ENCODE measurements at places on chromosomes 12 and 14.

DNA sequence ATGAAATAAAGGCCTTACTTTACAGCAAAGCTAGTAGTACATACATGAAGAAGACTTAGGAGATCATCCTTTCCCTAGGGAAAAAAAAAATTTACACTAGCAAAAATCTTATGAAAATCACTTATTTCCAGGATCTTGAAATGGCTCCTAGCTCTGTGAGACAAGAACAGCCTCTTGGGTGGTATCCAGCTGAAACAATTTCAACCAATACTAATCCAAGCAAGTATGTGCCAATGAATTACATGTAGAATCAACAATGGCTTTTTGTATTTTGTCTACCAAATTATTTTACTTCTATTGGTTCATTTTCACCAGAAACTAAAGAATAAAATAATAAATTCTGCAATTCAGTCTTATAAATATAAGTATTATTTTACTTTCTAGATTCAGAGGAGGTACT, 2.7 kb upstream of the SLCO1A2 start:
- no peak for DNase-seq

GRCh38 chr12:130709971-130710732, 5.9 kb downstream of the RIMBP2 start:
- no peak for DNase-seq

DNA sequence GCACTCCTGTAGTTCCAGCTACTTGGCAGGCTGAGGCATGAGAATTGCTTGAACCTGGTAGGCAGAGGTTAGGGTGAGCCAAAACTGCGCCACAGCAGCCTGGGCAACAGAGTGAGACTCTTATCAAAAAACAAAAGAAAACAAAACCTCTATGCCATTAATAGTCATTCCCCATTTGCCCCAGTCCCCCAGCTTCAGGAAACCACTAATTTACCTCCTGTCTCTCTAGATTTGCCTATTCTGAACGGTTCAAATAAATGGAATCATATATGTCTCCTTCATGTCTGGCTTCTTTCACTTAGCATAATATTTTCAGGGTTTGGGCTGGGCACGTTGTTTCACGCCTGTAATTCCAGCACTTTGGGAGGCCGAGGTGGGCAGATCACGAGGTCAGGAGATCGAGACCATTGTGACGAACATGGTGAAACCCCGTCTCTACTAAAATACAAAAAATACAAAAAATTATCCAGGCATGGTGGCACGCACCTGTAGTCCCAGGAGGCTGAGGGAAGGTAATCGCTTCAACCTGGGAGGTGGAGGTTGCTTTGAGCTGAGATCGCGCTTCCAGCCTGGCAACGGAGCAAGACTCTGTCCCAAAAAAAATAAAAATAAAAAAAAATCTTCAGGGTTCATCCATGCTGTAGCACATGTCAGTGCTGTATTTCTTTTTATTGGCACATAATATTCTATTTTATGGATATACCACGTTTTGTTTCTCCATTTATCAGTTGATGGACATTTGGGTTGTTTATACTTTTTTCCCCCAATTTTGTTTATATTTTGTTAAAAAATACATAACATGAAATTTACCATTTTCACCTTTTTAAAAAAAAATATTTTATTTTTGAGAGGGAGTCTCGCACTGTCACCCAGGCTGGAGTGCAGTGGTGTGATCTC, 31.9 kb downstream of the KNTC1 start:
- no peak for DNase-seq

- DNase-seq, result no peak
Measured at GRCh38 chr12:6370994-6371754, 4.2 kb downstream of the SCNN1A start.

GRCh38 chr14:33493266-33493665, 457.6 kb downstream of the EGLN3 start:
- DNase-seq, result no peak

DNA sequence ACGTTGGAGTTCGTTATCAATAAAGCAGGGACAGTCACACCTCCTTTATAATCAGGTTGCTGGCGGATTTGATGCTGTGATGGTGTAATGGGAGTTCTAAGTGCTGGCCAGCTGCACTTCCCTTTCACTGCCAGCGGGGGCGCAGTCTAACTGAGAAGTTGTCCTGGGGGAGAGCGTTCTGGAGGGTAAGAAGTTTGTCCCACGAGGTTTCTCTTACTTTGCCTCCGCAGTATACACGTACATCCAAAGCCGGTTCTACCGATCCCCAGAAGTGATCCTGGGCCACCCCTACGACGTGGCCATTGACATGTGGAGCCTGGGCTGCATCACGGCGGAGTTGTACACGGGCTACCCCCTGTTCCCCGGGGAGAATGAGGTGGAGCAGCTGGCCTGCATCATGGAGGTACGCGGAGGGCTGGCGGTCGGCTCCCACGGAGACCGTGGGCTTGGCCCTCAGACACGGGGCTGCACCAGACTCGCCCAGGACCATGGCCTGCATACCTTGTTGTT, 42.7 kb downstream of the DYRK4 start:
- DNase-seq, result peak; percentile 78

DNA sequence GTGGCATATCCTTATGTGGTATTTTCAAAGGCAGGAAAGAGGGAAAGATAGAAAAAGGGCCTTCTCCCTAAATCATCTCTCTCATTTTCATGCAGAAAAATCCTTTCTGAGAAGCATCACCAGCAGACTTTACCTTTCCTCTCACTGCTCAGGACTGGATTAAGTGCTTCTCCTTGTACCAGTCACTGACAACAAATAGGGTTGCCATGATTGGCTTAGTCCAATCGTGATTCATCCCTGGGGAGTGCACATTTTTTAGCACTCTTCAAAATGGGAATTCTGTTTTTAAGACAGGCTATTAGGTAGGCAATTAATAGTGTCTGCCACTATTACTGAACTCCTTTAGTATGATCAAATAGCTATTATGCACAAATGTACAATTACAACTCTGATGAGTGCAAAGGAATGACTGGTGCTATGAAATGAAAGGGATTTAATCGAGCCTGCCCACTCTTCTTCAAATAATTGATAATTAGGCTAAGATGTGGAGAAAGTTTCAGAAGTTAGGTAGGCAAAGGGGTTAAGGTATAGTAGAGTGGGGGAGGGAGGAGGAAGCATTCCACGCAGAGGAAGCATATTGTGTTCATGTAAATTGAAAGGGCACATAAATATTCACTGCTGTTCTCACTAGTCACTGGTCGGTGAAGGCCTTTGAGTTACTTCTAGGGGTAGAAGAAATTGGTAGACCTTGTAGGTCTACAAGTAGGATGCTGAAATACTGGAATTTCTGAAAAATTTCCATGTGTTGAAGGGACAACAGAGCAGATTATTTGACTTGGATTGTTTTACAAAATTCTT, 84.0 kb downstream of the MSRB3 start:
- DNase-seq, result no peak

DNA sequence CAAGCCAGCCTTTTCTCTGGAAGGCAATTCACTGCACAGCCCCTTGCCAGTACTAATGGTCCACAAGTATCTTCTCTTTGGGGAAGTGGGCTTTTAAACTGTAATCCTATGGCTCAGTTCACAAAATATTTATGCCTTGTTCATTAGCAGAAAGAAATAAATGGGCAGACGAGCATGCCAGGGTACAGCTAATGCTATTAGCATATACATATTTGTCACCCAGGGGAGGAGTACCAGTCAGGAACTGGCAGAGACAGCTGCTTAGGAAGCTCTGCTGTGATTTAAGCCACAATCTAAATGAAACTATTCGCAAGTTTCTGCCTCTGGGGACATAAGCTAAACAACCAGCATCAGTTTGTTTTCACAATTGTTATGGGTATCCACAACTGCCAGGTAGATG, 113.4 kb upstream of the CCDC198 start:
- no peak for DNase-seq

GRCh38 chr12:97767347-97767746, 304.7 kb downstream of the RMST start:
- no peak for DNase-seq

DNA sequence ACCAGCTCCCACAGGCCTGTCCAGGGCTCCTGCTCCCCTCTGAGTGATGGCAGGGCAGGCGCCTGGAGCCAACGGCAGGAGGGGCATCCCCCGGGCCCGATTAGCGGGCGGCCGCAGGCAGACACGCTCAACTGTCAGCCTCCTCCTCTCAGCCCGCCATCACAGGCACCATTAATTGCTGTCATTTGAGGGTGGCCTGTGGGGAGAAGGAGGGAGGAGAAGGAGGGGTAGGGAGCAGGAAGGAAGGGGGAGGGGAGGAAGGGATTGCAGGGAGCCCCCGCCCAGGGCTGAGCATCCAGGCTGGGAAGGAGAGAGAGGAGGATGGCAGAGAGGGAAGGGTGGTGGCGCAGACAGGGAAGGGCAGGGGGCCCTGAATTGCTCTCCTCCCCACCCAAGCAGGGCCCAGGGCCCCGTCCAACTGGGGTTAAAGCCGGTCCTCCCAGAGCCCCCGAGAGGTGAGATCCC, 36.1 kb downstream of the NCOR2 start:
- no peak for DNase-seq

DNA sequence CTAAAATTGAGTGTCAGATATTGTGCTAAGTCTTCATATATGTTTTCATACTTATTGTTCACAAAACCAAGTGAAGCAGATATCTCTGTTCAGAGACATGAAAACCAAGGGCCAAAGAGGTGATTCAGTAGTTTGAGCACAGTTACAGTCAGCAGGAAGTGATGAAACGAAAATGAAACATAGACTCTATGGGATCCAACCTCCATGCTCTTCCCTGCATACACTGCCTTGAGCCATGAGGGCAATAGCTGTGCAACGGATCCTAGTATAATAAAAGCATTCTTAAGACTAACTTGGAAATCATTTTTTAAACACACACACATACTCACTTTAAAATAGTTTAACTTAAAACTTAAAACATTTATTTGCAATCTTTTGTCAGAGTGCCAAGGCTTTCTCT, 27.9 kb downstream of the ESR2 start:
- no peak for DNase-seq

DNA sequence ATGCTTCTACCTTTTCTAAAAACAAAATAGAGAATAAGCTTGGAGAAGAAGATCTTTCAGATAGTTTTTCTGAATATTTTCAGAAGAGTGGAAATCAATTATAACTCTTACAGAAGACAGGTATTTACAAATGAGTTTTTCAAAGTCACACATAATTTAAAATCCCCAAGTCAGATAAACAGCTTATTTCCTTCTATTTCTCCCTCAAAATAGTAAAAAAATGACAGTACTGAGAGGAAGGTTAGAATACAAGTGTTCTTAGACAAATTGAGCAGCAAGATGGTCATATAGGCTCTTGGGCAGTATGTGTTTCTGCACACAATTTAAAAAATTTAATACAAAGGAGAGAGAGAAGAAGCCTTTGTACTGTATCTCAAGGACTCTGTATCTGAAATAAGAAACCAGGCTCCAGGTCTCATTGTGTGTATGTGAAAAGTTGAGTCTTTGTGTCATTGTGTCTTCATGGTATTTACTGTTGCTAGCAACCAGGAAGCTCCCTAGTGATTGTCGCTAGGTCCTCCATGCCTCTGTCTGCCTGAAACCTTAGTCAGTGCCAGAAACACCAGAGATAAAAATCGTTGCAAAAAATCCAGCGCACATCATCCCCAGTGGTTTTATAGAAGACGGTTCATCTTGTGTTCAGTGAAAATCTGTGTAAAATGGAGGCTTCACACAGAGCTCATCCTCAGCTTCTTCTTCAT, 12.9 kb upstream of the TUBA1A start:
- DNase-seq, result peak; percentile 21

DNA sequence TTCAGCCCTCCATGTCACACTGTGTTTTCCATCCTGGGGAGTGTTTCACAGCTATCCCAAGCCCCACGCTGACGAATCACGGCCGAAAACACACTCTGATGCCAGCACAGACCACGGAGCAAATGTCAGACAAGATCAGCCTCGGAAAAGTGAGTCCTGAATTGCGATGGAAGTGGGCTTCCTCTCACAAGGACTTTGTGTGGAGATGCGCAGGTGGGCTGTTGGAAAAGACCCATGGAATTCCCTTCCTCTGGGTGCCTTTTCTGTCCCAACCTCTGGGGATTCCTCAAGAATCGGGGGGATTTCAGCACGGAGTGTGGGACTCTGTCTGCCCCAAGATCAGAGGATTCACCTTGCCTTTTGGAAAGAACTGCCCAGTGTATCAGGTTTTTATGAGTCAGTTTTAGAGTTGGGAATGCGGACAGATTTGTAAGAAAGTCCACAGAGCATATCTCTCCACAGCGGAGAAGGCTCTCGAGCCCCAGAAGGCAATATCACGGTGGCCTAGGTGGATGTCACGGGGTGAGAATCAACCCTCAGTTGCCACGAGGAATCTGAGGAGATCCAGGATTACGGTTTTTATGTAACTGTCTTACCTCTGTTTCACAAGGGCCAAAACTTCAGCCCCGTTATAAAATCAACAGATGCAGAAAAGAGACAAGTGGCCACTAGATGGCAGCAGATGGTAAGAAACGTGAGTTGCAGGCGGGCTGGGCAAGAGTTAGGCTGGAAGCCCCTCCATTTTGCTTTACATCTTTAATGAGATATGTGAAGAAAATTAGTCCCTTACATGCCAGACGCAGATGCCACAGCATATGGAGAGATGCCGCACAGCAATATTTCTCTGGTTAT, 201.9 kb downstream of the DAD1 start:
- peak; percentile 60 for DNase-seq

DNA sequence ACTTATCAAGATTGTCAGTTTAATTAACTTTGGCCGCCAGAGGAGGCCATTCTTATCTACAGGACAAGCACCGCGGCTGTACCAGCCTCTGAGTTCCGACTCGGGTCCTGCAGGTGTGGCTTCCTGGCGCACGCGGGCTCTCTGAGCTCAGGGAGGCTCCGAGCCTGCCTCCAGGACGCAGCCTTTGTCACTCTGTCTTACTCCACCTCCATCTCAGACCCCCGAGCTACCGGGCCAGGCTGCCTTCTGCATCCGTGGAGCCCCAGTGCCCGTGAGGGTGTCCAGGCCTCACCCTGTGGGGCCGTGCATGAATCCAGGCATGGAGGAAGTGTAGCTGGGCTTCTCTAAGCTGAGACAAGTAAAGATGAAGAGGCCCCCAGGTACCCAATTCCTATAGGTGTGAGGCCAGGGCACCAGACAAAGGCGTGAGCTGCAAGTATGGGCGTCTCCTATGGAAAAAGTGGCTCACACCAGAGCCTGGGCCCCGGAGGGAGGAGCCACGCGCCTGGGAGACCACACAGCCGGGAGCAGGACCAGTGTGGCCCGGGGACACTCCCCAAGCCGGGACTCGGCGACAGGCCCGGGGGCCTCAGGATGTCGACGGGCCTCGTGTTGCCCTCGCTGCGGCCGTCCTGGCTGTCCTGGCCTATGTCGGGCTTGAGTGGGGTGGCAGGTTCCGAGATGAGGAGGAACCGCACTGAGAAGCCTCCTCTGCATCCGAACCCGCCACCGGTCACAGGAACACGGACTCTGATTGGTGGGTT, 42.8 kb downstream of the NOC4L start:
- no peak for DNase-seq

- no peak for DNase-seq
Measured at GRCh38 chr14:54698966-54699530, 132.1 kb downstream of the SAMD4A start.

GRCh38 chr12:62670986-62671720, 204.5 kb downstream of the MON2 start:
- no peak for DNase-seq
